Epithelial cell of esophagus (primary cell): ENCODE measurements at places on chromosomes 16 and 17.
A peak's percentile ranks its signal among the peaks of the same experiment; 100 is the strongest.

DNA sequence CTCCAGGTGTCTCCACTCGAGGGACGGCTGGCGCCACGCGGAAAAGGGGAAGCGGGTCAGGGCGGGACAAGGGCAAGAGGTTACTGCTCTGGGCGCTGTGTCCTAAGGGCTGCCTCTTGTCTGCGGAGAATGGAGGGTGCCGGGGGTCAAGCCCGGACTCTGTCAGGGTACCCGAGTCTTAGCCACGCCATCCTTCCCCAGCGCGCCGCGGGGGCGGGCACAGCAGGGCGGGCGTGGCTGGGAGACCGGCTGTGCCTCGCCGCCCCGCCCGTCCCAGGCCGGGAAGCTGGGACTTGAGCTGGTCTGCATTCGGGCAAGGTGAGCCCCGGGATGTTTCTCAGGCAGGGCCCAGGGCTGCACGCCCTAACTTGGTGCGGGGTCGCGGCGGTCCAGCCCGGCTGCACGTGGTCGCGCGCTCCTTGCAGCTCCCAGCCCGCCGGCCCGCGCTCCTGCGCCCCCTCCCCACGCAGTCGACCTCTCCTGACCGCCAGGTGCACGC lies 6.2 kb upstream of the ACTG1 start:
- peak; percentile 66 for DNase-seq

GRCh38 chr17:70621566-70621965 lies 452.2 kb downstream of the KCNJ2 start:
- no peak for DNase-seq

GRCh38 chr17:58170622-58171021 lies 3.8 kb downstream of the OR4D2 start:
- DNase-seq = no peak

DNA sequence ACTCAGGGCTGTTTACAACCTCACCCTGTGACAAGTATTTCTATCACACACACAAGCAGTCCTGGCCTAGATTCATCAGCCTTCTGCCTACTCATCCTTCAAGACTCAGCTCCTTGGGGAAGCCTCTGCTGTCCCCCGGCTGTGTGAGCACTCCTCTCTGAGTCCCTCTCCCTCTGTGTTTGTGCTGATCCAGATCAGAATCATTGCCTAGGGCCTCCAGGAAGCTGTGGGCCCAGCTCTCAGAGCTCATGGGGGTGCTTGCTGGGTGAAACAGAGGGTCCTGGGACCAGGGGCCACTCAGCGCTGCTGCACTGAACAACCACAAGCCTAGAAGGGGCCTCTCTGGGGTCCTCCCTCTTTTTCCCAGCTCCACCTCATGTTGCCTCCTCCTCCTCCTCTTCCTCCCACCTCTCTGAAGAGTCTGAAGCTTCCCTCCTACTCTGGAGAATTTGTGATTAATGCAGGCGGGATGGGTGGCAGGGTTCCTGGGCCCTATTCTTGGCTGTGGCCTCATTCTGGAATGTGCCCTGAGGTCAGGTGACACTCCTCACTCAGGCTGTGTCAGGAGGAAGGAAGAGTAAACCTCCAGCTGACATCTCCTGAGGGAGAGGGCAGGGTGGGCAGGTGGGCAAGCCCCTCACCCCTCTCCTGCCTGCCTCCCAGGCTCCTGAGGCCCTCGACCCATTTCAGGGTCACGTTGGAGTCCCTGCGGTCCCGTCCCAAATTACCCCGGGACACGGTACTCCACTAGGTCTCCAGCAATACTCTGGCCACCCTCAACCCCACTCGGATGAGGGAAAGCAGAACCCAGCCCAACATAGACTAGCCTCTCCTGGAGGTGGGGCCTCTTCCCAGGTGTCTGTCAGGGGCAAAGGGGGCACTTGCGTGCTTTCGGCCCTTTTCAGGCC lies 10.1 kb downstream of the WFIKKN2 start:
- DNase-seq = peak; percentile 67

GRCh38 chr16:31382485-31383161 lies 10.5 kb upstream of the ITGAD start:
- DNase-seq = peak; percentile 46

DNA sequence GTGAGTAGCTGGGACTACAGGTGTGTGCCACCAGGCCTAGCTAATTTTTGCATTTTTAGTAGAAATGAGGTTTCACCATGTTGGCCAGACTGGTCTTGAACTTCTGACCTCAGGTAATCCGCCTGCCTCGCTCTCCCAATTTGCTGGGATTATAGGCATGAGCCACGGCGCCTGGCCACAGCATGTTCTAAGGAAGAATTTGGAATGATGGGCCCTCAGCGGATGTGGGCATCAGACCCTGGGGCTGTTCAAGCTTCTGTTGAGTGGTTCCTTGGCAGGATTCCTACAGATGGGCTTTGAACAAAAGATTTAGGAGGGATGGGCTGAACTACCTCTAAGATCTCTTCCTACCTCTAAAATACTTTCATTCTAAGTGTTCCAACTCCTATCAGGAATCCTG lies 4.1 kb downstream of the PRPSAP2 start:
- no peak for DNase-seq

- DNase-seq = no peak
Measured at GRCh38 chr17:63609816-63610573, 9.3 kb downstream of the TACO1 start.

- DNase-seq = peak; percentile 90
Measured at GRCh38 chr17:44820631-44821212, 9.4 kb downstream of the GJC1 start.

DNA sequence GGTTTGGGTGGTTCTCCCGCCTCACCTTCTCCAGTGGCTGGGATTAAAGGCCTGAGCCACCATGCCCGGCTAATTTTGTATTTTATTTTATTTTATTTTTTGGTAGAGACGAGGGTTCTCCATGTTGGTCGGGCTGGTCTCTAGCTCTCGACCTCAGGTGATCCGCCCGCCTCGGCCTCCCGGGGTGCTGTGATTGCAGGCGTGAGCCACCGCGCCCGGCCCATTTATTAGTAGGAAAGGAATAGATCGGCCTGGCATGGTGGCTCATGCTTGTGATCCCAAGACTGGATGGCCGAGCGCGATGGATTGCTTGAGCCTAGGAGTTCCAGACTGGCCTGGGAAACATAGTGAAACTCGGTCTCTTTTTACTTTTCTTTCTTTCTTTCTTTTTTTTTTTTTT lies 20.4 kb upstream of the RBL2 start:
- DNase-seq = no peak
